Naive thymus-derived CD8-positive, alpha-beta T cell (primary cell): ENCODE measurements at places on chromosomes 3 and 15. TPM values are rescaled to one million over a fixed set of nuclear protein-coding genes. Genes with fewer than 3 reads are reported as not detected.

DNA sequence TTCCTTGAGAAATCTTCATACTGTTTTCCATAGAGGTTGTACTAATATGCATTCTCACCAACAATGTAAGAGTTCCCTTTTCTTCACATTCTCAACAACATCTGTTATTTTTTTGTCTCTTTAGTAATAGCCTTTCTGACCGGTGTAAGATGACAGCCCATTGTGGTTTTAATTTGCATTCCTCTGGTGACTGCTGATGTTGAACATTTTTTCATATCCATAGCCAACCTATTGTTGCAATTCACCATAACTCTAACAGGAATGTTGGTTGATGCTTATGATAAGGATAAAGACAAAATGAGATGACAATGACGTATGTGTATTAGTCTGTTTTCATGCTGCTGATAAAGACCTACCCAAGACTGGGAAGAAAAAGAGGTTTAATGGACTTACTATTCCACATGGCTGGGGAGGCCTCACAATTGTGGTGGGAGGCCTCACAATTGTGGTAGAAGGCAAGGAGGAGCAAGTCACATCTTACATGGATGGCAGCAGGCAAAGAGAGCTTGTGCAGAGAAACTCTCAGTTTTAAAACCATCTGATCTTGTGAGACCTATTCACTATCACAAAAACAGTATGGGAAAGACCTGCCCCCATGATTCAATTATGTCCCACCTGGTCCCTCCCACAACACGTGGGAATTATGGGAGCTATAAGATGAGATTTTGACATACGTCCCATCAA, 37.6 kb upstream of the RHCG start:
- DNase-seq, result no peak

ALPK3 gene
- polyA plus RNA-seq, result not detected

- DNase-seq, result no peak
These were observed 38.9 kb upstream of the DCLK3 start for GRCh38 chr3:36803091-36803791.

PLCB2 gene
- polyA plus RNA-seq, result 22.2 TPM

SYNPR gene
- not detected for polyA plus RNA-seq

ZNF609 gene
- 10.2 TPM for polyA plus RNA-seq

- no peak for DNase-seq
These were observed 204.2 kb downstream of the DIPK2A start for GRCh38 chr3:144175644-144176425.

DNA sequence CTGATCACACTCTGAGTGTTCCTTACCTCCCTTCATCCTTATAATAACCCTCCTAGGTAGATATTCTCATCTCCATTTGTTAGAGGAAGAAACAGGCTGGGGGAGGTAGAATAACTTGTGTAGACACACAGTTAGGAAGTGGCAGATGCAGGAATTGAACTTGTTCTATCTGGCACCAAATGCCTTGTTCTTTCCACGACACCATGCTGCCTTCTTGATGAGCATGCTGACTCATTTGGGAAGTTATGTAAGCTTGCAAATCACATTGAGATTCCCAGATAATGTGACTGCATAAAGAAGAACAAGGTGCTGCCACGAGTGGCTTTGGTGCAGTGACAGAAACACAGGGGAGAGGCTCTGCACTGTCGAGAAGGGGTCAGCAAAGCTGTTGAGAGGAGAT, 27.5 kb upstream of the NDUFB4 start:
- DNase-seq, result no peak

DNA sequence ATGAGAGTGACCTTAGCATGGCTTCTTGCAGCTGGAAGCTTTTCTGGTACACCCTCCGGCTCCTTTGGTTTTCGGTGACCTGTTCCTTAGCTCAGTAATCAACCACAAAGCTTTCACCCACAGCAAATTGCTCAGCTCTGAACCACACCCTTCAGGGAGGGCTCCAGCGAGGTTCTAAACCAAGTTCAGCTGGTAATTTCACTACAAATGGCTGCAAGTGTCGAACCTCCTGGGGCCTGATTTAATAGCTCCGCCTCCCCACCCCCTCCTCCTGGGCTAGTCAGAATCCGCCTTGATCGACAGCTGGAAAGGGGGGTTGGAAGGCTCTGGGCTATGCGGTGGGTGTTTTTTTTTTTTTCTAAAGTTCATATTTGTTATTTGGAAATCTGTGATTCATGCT, 150.9 kb upstream of the MCTP2 start:
- no peak for DNase-seq
